Inflammatory macrophage treated with lipopolysaccharide for 1 hour (primary cell): ENCODE measurements at places on chromosomes 7 and 10.

DNA sequence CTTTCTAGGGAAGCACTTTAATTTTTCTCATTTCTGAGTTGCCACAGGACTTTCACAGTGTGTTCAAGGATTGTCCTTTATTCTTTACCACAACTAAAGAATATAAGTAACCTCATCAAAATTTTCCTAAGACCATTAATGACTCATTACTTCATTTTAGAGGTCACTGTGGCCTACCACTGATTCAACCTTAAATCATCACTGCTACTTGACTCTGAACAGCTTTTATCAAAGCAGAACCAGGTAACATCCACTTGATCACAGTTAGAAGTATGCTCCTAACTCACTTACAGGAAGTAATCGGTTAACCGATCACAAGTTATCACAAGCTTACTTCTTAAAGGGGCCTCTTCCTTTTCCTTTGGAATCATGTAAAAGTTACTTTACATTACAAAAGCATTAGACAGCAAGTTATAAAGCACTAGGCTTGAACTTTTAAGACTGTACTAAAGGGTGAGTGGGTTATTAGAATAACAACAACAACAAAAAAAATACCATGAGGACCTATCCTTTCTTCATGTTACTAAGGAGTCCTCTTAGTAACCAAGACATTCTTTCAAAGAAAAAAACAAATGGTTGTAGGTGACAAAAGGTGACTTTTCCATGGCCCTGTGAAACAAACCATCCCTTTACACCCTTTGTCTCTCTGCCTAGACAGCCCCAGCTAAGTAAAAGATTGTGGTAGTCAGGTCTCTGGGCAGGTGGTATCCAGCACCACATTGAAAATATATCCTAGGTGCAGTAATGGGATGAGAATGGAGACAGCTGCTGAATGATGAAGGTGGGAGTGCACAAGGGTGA, 40.0 kb upstream of the PDK4 start:
- no peak for DNase-seq

GRCh38 chr7:113813471-113813870, 105.3 kb downstream of the PPP1R3A start:
- DNase-seq, result no peak

DNA sequence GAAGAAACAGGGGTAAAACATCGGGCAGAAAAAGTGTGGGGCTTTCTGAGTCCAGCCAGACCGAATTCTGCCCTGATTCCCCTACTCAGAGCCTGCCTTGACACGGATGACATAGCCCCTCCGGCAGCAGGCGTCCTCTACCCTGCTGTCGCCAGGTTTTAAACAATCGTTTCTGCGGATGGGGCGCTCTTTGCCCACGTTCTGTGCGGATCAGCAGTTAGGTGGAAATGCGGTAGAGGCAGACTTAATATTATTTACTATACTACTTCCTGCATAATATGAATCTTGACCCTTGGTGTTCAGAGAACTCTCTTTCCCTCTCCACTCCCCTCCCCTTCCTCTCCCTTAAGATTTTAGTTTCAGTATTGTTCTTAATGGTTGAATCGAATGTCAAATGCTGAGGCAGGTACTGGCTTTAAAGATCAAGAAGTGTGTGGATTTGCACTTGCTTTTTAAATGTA, 2.4 kb downstream of the GATA3 start:
- no peak for DNase-seq

- DNase-seq, result no peak
Observed at GRCh38 chr10:112774210-112774609, 175.8 kb upstream of the TCF7L2 start.

GRCh38 chr10:24958091-24958720, 5.8 kb upstream of the PRTFDC1 start:
- DNase-seq, result peak; percentile 9

- no peak for DNase-seq
Observed at GRCh38 chr7:101927802-101928201, 110.4 kb downstream of the CUX1 start.

DNA sequence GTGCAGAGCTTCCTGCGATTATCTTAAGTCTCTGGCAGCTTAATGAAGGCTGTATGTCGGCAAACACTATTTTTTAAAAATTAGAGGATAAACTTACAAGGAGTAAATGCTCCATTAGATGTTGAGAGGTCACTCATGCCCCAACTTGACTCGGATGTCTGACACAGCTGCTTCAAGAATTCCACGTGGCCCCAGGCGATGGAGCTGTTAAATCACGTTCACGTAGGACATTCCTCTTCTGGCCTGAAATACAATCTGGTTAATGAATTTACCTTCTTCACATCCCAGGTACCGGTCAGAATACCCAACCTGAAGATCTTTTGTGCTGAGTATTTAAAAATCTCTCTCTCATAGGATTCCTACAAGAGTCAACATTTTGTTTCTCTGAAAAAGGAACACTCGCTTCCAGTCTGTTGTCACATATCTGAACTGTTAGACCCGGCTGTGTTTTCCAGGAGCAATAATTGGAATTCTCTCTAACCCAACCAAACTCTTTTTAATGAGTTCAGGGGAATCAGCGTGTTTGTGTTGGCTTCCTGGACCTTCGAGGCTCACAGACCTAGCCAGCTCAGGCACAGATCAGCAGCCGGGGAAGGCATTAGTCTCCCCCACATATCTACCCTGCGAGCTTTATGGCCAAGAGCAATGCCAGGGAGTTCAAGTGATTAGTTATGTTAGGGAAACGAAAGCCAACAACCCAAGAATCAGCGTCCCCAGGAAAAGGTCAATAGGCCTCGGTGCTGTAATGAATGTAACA, 284.9 kb downstream of the FGFR2 start:
- no peak for DNase-seq

- no peak for DNase-seq
Observed at GRCh38 chr7:143327903-143328302, 12.0 kb downstream of the CLCN1 start.

DNA sequence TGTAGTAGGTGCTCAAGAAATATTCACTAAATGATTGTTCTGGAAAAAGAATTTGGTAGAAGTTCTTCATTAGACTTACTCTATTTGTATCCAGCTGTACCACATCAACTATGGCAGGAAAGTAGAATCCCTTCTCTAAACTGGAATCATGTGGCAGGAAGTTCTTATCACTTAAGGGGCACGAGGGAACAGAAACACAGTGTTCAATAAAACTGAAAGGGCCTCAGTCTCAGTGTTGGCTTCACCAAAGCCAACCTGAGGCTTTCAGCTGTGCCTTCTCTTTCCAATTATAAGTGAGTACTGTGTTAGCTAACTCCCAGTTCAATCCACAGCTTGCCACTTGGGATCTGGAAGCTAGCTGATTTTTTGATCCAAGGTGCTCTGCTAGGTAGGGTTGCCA, 257.6 kb upstream of the LRGUK start:
- no peak for DNase-seq

DNA sequence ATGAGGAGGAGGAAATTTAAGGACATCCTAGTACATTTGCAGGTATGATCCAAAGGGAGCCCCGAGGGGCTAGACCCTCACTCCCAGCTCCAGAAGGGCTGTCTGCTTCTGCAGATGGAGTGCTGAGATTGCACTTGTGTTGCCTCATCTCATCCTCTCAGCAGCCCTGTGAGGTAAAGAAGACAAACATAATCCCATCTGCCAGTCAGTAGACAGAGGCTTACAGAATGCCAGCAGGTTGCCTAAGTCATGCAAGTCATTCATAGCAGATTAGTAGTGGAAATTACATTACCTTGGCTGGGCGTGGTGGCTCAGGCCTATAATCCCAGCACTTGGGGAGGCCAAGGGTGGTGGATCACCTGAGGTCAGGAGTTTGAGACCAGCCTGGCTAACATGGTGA, 45.4 kb downstream of the BLVRA start:
- DNase-seq, result no peak

DNA sequence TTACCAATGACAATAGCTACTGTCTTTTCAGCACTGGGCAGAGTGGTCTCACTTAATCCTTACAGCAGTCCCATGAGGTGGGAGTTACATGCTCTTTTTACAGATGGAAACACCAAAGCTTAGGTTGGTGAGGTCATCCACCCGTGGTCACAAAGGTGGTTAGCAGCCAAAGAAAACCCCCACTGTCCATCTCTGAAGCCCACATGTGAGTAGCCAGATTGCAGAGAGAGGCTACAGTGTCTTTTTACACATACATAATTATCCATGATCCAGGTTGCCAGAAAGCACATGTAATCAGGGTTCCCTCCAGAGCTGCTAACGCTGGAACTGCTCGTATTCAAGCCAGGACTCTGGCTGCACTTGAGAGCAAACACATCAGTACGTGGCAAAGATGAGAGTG, 24.6 kb upstream of the ANKRD2 start:
- no peak for DNase-seq

DNA sequence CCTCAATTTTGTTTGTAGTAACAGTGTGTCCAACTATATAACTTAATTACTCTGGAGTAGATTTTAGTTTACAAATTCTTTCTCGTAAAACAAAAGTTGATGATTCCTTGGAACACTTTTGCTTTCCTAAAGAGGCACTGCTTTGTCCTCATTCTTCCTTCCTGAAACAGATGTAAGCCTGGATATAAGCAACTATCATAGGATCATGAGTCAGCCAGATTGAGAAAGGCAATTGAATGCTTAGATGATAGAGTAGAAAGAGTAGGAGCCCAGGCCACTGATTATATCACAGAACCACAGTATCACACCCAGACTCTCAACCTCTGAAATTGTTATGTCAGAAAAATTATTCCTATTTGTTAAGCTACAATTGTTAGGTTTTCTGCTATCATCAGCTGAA, 69.9 kb downstream of the TMEM106B start:
- peak; percentile 41 for DNase-seq

- DNase-seq, result no peak
Observed at GRCh38 chr10:51384971-51385370, 310.7 kb downstream of the PRKG1 start.

GRCh38 chr10:48976196-48976595, 36.6 kb upstream of the LRRC18 start:
- peak; percentile 53 for DNase-seq

DNA sequence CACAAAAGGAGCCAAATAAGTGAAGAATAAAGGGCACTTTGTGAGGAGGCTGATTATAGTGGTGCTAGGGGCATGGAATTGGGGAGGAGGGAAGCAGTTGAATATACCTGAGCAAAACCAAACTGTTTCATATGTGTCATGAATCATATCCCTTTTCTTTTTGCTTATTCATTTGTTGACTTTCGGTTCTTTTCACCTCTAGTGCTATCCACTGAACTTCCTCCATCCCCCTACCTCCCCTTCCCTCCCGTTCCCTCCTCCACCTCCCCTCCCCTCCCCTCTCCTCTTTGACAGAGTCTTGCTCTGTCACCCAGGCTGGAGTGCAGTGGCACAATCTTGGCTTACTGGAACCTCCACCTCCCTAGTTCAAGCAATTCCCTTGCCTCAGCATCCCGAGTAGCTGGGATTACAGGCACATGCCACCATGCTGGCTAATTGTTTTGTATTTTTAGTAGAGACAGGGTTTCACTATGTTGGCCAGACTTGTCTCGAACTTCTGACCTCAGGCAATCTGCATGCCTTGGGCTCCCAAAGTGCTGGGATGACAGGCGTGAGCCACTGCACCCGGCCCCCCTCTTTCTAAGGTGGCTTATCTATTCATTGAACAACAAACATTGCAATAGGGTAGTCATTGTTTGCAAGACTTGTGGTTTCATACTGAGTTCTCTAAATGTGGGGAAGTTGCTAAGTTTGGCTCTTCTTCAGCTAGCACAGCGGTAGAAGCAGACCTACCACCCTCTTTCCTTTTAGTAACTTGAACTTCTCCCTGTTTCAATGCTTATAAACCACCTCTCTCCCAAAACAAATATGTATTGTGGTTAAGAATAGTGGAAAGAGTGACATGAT, 150.4 kb upstream of the PRPS1L1 start:
- DNase-seq, result peak; percentile 66

GRCh38 chr10:96369890-96370583, 11.2 kb upstream of the OPALIN start:
- no peak for DNase-seq

- no peak for DNase-seq
Observed at GRCh38 chr10:86047588-86047987, 319.0 kb downstream of the GRID1 start.

- DNase-seq, result no peak
Observed at GRCh38 chr7:122651451-122651850, 47.5 kb downstream of the RNF133 start.

- no peak for DNase-seq
Observed at GRCh38 chr7:22647451-22648257, 79.3 kb upstream of the IL6 start.

GRCh38 chr10:67519434-67519833, 176.6 kb downstream of the CTNNA3 start:
- DNase-seq, result no peak

DNA sequence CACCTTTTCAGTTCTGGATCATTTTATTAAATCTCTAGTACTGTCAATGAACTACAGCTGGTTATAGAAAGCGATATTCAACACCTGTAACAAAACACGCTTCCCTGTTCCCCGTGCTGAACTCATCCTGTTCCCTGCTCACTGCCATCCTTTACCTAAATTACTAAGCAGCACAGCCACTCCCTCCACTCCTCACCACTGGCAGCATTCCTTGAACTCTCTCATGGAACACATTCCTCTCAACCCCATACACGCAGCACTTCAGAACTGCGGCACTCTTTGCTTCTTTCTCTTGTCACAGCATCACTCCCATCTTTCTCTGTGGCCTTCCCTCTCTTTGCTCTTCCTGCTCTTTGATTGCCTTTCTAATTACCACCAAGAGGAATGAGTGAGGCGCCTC, 27.4 kb downstream of the RELN start:
- no peak for DNase-seq

GRCh38 chr10:66910671-66911070, 15.2 kb upstream of the LRRTM3 start:
- DNase-seq, result no peak
